ENCODE measurements at places on chromosomes 11 and 22.

GRCh38 chr22:30822216-30823014 lies 127.7 kb downstream of the OSBP2 start:
- DNase-seq = no peak

DNA sequence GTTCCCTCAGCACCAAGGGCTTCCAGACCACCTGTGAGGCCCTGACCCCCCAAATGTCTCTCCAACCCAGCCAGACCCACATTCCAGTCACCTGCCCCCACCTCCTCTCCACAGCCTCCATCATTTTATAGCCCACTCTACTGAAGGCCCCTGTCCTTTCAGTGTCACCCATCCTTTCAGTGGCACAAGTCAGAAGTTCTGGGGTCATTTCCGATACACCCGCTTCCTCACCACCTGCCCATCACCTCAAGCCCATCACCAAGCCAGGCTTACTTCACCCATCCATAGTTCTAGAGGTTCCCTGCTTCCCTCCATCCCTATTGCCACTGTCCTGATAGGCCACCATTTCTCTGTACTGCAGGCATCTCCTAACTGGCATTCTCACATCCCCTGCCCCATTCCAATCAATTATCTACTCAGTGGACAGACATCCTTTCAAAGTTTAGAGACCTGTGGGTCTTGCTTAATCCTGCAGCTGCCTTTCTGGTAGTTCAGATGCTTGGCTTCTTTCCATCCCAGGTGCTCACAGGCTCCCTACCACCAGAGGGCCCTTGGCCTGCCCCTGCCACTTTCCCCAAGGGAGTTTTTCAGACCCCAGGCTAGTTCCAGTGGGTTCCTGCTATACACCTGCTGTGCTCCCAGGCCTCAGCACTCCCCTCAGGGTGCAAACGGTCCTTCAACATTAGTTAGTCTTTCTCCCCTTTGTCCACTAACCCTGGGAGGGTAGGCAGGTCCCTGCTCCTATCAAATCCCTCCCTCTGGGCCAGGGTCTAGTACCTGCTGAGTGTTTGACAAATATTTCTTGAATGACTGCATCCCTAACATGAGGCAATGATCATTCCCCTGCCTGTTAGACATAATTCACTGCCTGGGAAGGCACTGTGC lies 7.6 kb downstream of the KCNQ1OT1 start:
- no peak for DNase-seq

- DNase-seq = no peak
Observed at GRCh38 chr22:33821290-33821689, 99.0 kb downstream of the LARGE1 start.

- DNase-seq = no peak
Observed at GRCh38 chr11:28704801-28705200, 596.6 kb downstream of the METTL15 start.

- DNase-seq = peak; percentile 68
Observed at GRCh38 chr22:30238661-30239487, 7.7 kb downstream of the LIF start.

GRCh38 chr11:65136515-65137096 lies 2.3 kb upstream of the SYVN1 start:
- DNase-seq = no peak

GRCh38 chr11:4891996-4892640 lies 10.4 kb downstream of the OR51T1 start:
- peak; percentile 91 for DNase-seq

- DNase-seq = no peak
Observed at GRCh38 chr22:37008365-37008764, 10.9 kb downstream of the TST start.

GRCh38 chr11:31807799-31808667 lies 3.1 kb downstream of the PAX6 start:
- DNase-seq = no peak

DNA sequence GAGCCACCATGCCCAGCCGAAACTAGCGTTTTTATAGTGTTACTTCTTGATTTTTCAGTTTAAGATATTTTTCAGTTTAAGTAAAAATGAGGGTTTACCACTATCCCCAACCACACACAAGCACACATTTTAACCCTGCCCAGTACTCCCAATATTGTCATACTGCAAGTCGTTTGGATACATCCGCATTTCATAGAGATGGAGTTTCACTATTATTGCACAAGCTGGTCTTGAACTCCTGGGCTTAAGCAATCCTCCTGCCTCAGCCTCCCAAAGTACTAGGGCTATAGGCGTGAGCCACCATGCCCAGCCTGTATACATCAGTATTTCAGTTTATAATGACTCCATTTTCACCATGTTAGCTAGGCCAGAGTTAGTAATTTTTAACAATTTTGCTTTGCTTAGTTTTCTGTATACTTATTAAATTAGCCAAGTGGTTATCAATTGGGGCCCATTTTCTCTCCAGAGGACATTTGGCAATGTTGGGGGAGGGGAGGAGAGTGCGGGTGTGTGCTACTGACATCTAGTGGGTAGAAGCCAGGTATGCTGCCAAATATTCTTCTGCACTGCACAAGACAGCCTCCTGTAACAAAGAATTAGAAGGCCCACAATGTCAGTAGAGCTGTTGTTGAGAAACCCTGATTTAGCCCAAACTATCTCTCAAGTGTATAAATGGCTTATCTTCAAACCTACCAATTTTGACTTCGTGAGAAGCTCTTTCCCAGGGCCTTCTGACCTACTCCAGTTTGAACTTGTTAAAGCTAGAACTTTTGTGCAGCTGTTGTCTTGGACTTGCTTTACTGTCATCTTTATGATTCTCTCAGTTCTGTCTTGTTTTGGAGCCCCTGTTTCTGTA lies 7.3 kb downstream of the USP47 start:
- peak; percentile 69 for DNase-seq

- no peak for DNase-seq
Observed at GRCh38 chr11:68527585-68527984, 67.0 kb downstream of the PPP6R3 start.

DNA sequence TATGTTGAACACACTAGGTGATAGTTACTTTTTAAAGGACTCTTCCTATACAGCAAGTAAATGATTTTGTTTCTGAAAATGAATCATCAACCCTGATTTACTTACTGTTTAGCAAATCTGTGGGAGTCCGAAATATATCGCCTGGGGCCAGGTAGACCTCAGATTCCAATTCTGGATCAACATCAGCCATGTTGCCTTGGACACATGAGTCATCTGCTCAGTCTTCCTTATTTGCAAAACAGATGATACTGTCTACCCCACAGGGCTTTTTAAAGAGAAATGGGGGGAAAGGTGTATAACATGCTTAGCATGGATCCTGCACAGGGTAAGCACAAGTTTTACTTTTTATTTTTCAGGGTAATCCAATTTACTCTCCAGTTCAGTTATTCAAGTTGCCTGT lies 324.2 kb downstream of the TENM4 start:
- no peak for DNase-seq

- no peak for DNase-seq
Observed at GRCh38 chr11:23563591-23563990, 703.3 kb upstream of the CCDC179 start.

GRCh38 chr11:118397448-118397847 lies 4.0 kb upstream of the ATP5MG start:
- no peak for DNase-seq

GRCh38 chr11:117195761-117196160 lies 3.4 kb upstream of the TAGLN start:
- DNase-seq = no peak

GRCh38 chr11:125517116-125517770 lies 21.2 kb upstream of the FEZ1 start:
- DNase-seq = peak; percentile 59

DNA sequence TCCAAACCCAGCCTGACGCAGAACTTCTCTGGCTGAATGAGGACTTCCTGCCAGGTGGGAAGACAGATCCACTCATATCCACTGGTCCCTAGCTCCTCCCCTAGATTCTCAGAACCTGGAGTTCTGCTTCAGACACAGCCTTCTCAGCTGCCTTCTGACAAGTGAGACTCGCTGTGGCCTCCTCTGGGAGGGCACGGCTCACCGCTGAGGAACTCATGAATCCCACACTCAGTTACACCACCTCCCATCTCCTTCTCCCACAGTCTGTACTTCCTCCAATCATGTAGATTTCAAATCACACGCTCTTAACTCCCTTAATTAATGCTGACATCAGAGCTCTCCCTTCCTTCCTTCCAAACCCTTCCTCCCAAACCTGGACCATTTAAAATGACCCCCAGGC lies 86.4 kb upstream of the TMEM45B start:
- DNase-seq = no peak

DNA sequence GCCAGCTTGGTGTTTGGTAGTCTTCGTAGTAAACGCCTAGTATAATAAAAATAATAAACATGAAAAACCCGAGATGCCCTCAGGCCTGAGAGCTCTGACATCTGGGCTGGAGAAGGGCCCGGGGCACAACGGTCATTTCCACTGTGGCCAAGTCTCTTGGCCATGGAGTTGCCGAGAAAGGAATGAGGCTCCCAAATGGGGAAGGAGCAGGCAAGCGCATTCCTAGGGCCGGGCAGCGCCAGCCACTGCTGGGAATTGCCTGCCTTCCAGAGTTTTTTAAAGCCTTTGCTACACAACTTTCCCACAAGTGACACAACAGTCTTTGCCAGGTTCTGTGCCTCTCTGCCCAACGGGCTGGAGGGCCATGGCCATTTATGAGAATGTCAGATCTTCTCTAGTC lies 103.4 kb downstream of the NAV2 start:
- no peak for DNase-seq

DNA sequence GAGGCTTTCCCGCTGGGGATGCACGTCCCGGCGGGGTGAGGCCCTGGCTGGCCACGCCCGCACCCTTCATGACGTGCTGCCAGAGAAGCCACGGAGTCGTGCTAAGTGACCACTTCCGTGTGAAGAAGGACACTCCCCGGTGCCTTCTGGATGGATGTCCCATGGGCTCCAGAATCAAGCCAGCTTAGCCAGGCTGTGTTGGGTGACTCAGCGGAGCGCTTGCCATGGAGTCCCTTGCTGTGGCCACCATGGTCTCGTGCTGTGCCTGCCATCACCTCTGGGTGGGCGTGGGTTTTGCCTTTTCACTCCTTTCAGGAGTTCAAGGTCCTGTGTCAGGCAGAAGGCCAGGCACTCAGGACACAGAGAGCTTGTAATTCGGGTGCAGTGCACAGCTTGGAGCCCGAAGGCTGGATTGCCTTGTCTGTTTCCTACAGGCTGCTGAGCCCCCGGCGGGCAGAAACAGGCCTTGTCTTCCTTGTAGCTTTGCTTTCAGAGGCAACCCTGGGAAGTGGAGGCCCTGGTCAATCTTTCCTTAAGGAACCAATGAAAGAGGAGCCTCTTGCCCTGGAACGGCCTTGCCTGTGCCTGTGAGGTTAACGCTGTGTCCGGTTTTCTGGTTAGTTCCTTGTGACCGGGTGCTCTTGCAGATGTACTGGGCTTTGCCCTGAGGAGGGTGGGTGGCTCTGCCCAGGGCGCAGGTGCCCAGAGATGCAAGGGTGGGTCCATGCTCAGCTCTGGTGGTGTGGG lies 268.6 kb downstream of the TBC1D22A start:
- DNase-seq = peak; percentile 51

DNA sequence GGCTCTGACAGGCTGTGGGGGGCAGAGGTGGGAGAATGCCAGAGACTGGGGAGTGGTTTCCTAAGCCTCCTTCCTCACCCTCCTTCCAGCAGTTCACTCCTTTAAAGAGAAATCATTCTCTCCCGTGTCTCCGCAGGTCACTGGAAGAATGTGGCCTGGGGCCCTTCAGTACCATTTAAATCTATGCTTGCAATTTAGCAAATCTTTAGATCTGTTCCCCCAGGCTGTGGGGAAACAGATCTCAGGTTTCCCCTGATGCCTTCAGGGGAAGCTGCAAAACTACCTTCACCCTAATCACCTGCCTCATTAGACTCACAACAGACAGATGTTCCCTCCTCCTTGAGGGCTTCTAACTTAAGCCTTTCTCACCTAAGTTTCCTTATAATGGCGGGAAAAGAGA lies 55.3 kb downstream of the KIRREL3 start:
- no peak for DNase-seq

DNA sequence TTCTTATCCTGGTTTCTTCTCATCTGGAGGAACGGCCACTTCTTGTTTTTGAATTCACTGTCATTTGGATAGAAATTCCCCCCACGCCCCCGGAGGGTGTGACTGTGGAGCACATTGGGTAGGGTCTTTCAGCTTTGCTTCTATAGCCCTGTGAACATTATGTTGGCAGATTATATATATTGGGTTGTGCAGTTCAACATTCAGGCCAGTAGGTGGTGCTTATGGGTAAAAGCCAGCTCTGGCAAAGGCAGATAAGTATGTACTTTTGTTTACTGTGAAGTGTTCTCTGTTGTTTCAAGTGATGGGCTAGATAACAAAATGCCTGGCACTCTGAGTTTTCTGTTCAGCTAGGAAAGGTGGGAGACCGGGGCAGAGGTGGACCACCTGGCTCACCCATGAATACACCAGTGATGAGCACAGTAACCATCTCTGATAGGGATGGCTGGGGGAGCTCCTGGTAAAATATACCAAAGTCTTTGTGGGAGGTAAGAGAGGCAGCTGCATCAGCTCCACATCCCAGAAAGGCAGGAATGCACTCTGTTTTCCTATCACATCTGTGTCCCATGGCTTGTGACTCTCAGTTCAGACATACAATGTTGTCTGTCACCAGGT lies 1348.2 kb upstream of the RAG2 start:
- peak; percentile 29 for DNase-seq

- DNase-seq = no peak
Observed at GRCh38 chr11:46391578-46392420, at the start of gene CHRM4. Gene CHRM4 (minus strand): TSS chr11:46391776. CDS start chr11:46386557, 5,219 bp downstream.

GRCh38 chr11:33177676-33178336 lies 16.5 kb upstream of the CSTF3 start:
- DNase-seq = no peak

GRCh38 chr11:128351168-128351567 lies 236.2 kb downstream of the ETS1 start:
- DNase-seq = no peak

GRCh38 chr11:31150841-31151240 lies 218.7 kb downstream of the DCDC1 start:
- DNase-seq = no peak

- no peak for DNase-seq
Observed at GRCh38 chr22:36936362-36937116, 23.1 kb downstream of the CSF2RB start.

- DNase-seq = no peak
Observed at GRCh38 chr11:78469896-78470295, 52.3 kb upstream of the GAB2 start.

GRCh38 chr22:35479985-35480550 lies 60.6 kb upstream of the RASD2 start:
- peak; percentile 83 for DNase-seq

GRCh38 chr11:13576995-13577394 lies 81.2 kb upstream of the PTH start:
- DNase-seq = no peak

DNA sequence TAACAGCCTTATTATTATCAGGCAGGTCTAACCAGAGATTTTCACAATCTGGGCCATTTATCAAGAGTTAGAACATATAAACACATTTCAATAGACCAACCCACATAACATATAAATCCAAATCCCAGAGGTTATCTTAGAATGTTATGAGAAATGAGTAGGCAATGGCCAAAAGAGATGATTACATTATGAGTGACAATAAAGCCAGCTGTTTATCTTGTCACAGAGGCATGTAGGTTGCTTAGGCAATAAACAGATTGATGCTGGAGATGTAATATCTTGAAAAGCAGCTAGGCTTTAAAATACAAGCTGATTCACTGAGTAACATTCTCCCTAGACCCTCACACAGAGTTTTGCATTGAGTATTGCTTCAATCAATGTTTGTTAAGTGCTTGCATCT lies 148.5 kb upstream of the SESN3 start:
- DNase-seq = no peak

GRCh38 chr11:82315093-82315492 lies 418.6 kb downstream of the FAM181B start:
- DNase-seq = no peak

GRCh38 chr22:31313366-31314147 lies 21.3 kb upstream of the PIK3IP1 start:
- peak; percentile 55 for DNase-seq
